ENCODE measurements at places on chromosomes 4 and X.

- no peak for DNase-seq
These were observed 80.5 kb downstream of the PRDM5 start for GRCh38 chr4:120842031-120842430.

DNA sequence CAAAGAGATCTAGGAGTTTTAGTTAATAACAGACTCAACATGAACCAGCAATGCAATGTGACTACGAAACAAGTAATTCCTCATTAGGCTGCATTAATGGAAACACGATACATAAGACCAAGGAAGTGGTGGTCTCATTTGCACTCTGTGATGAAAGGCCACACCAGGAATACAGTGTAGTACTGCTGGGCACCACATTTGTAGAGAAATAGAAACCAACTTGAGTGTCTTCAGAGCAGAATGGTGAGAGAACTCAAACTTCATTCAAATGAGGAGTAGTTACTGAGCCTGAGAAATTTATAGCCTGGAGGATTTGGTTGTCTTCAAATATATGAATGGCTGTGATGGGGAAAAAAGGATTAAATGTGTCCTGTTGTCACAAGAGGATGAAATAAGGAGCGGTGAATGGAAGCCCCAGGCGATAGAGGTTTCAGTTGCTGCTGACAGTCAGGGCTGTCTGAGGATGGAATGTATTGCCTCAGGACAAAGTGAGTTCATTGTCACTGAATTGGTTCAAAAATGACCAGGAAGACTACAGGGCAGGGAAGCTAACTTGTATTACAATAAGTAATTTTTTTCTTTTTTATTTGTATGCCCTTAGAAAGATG lies 50.9 kb downstream of the NFKB1 start:
- no peak for DNase-seq

GRCh38 chrX:2697306-2697705 lies 6.2 kb downstream of the CD99 start:
- no peak for DNase-seq

GRCh38 chrX:44536198-44536597 lies 6.5 kb downstream of the FUNDC1 start:
- DNase-seq: no peak

- DNase-seq: no peak
These were observed 59.6 kb upstream of the DHX15 start for GRCh38 chr4:24643774-24644520.

GRCh38 chrX:20005883-20006282 lies 15.0 kb upstream of the BCLAF3 start:
- DNase-seq: no peak

- DNase-seq: no peak
These were observed 9.7 kb upstream of the SYP start for GRCh38 chrX:49209434-49210251.

DNA sequence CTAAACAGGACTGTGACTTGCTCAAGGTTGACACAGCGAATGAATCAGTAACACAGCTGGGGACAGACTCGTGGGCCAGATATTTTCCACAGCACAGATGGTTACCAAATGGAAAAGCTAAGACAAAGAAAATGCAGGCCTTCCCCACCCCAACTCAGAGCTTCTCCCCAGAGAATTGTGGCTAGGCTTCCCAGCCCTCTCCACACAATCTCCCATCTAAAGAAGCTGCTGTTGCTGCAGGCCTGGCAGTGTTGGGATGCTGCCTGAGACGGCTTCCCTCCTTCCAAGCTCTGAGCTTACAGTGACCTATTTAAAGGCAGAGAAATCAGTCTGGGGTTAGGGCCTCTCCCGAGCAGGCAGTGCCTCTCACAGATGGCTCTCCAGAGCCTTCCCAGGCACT lies 46.5 kb upstream of the PGRMC1 start:
- DNase-seq: no peak

DNA sequence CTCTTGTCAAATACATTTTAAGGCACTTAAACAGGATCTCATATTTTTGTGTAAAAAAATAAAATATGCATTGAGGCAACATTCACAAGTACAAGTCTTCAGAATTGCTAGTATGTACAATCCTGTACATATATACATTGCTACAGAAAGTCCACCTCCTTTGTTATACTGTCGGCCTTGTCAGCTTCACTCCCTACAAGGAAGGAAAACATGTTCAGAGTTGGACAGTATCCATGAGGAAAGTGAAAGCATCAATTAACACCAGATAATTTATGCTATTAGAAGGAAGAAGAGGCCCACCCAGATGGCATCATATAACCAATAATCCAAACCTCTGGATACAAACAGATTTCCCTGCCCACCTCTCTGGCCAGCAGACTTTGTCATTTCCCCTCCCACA lies 42.0 kb downstream of the REELD1 start:
- no peak for DNase-seq

- no peak for DNase-seq
These were observed 59.3 kb downstream of the CNGA2 start for GRCh38 chrX:151793886-151794285.

DNA sequence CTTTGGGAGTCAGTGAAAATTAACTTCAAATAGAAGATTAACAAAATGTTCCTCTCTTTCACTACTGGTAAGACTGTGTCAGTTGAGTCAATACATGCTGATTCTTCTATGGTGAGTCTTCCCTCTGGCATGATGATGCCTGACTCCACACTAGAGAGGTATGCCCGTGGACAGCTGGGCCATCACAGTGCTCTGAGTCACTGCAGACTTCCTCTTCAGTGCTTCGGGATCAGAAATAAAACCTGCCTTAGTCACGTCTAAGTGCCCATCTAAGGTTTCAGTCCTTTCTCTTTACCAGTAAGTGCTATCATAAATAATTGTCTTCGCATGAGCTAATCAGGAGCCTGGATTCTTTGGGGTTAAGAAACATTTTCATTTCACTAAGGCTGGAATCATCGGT lies 1.6 kb upstream of the ASB5 start:
- DNase-seq: no peak

DNA sequence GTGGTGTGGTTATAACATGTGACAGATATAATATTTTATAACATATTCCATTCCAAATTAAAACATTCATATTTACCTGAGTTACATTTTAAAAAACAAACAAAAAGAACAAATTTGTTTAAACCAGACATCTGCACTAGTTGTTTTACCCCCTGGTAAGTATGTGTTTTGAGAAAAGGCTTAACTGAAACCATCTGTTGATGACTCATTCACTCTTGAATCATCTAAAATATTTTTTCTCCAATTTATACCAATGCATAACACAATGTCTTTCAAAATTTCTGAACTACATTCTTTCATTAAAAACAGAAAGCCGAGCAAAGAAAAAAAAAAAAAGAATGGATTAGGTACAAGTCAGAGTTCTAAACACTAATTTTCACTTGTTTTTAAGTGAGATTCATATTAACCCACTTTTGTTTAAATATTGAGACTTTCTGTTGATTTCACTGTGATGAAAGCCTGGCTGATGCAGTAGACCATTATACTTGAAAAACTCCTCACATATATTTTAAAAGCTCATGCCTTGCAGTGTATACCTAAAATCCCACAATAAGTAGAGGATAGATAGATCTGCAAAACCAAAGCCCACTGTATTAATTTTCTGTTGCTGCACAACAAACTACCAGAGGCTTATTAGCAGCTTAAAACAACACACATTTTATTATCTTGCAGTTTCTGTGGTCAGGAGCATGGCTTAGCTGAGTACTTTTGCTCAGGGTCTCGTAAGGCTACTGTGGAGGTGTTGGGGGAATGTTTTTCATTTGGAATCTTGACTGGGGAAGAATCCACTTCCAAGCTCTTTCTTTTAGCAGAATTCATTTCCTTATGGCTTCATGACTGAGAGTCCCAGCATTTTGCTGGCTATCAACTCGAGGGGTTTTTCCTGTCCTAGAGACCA lies 221.5 kb downstream of the PCDH18 start:
- no peak for DNase-seq

GRCh38 chr4:142528433-142528832 lies 317.7 kb downstream of the INPP4B start:
- DNase-seq: no peak

- DNase-seq: no peak
These were observed 37.0 kb downstream of the FGF2 start for GRCh38 chr4:122863639-122864038.

DNA sequence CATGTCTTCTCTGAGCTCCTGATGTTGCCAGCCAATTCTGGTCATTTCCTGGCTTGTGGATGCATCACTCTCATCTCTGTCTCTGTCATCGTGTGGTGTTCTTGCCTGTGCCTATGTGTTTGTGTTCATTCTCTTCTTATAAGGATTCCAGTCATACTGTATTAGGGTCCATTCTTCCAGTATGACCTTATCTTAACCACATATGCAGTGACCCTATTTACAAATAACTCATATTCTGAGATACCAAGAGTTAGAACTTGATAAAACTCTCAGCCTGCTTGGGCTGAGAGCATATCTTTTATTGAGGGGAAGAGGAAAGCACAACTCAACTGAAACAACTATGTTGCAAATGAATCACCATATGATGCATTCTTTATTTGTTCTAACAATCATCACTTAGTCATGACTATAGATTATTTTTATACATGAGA lies 189.0 kb upstream of the ANXA10 start:
- DNase-seq: no peak

DNA sequence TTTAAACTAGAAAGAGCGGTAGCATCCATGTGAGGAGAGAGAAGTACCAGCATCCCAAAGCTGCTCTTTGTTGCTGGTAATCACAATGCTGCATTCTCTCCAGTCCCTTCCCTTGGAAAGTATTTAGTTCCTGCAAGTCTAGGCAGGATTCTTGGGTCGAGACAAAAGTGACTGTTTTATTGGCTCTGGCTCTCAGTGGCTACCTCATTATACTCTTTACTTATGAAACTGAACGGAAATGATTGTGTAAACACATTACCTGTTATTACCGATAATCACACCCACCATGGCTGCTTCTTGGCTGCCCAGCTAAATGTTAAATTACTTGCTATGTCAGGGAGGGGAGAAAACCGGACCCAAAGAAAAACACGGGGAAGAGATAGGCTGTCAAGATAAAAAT lies 26.2 kb downstream of the ATXN3L start:
- no peak for DNase-seq

- no peak for DNase-seq
These were observed 1964.2 kb downstream of the ARAP2 start for GRCh38 chr4:34280131-34280530.

- DNase-seq: no peak
These were observed 709.3 kb downstream of the PCDH18 start for GRCh38 chr4:136823020-136823419.

DNA sequence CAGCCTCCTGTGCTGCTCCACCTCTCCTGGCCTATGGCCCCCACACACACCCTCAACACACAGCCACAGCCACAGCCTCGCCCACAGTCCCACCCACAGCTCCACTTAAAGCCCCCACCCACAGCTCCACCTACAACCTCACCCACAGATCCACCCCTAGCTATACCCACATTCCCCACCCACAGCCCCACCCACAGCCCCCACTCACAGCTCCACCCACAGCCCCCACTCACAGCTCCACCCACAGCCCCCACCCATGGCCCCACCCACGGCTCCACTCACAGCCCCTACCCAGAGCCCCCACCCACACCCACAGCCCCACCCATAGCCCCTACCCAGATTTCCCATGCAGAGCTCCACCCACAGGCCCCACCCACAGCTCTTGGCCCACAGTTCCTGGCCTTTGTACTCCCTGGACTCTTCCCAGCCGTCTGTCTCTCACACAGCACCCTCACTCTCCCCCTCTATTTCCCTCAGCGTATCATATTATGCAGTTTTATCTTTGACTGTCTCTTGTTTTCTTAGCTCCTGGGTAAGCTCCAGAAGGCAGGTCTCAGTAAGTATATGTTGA lies 322.5 kb downstream of the EVC2 start:
- no peak for DNase-seq

GRCh38 chr4:8306511-8307021 lies 37.0 kb downstream of the HTRA3 start:
- DNase-seq: peak; percentile 65

GRCh38 chr4:11483046-11483445 lies 54.4 kb upstream of the HS3ST1 start:
- no peak for DNase-seq

GRCh38 chr4:104501290-104501689 lies 6.6 kb upstream of the CXXC4 start:
- DNase-seq: no peak

GRCh38 chr4:37245391-37245954 lies 930 bp downstream of the NWD2 start:
- DNase-seq: no peak

- DNase-seq: no peak
These were observed 73.3 kb downstream of the TSPAN7 start for GRCh38 chrX:38634665-38635064.

DNA sequence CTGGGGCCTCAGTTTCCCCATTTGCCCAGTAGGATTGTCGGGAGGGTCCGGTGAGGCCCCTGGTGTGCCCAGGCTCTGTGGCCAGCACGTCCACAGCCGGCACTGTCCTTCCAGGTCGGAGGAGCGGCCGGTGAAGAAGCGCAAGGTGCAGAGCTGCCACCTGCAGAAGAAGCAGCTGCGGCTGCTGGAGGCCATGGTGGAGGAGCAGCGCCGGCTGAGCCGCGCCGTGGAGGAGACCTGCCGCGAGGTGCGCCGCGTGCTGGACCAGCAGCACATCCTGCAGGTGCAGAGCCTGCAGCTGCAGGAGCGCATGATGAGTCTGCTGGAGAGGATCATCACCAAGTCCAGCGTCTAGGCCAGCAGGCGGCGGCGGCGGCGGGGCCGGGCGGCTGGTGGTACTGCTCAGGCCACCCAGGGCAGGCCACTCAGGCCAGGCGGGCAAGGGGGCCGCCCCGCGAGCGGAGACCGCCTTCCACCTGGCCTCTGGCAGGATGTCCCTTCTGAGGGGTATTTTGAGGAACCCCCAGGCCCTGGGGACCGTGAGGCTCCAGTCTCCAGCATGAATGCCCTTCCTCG lies 6.7 kb downstream of the MSANTD1 start:
- peak; percentile 14 for DNase-seq

DNA sequence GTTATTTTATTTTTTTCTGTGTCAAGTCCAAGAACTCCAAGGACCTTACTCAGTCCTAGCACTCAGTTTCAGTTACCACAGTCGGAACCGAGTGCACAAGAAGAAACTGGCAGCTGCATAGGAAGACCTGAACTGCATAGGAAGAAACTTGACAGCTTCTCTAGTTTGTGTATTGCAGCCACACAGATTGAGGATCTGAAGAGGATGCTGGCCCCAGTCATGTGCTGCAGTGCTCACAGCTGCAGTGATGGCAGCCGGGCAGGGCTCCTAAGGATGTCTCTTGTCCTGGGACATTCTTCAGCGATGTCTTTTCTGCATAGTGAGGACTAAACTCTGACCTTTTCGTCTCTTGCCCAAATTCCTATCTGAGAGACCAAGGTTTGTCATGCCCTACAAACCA lies 261.2 kb downstream of the STIM2 start:
- peak; percentile 34 for DNase-seq

- DNase-seq: no peak
These were observed 1048.7 kb upstream of the PRKX start for GRCh38 chrX:4762196-4762595.
